ENCODE measurements at places on chromosomes 7 and 10.

DNA sequence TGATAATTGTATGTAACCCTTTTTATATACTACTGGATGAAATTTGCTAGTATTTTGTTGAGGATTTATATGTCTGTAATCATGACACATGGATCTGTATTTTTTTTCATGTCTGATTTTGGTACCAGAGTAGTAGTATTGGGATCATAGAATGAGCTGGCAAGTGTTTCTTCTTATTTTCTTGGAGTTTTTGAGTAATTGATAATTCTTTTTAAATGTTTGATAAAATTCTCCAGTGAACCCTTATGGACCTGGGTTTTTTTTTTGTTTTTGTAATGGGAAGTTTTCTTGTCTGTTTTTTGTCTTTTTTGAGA lies 28.4 kb downstream of the ZNF33A start:
- DNase-seq: no peak

- DNase-seq: no peak
These were observed 1.0 kb upstream of the ZNF800 start for GRCh38 chr7:127393368-127394058.

GRCh38 chr10:132066812-132067211 lies 1.1 kb downstream of the JAKMIP3 start:
- DNase-seq: no peak

- DNase-seq: no peak
These were observed 48.4 kb downstream of the GATA3 start for GRCh38 chr10:8102708-8103401.

- DNase-seq: peak; percentile 55
These were observed 96.4 kb downstream of the PRKG1 start for GRCh38 chr10:51170518-51171245.

DNA sequence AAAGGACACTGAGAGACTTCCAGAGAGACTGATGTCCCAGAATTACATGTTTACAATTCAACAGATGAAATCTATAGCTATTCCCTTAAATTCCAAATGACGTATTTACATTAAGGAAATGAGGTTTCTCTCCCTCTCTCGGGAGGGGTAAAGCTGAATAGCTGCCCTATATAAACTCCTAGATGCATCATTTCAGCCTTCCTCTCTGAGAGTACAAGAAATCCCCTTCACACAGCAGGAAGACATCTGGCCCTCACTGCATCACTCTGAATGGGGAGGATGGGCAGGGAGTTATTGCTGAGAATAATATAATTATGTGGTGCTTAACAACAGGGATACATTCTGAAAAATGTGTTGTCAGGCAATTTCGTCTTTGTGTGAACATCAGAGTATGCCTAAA lies 11.0 kb downstream of the POT1 start:
- DNase-seq: peak; percentile 2

- DNase-seq: no peak
These were observed 17.7 kb upstream of the SP8 start for GRCh38 chr7:20804345-20804744.

DNA sequence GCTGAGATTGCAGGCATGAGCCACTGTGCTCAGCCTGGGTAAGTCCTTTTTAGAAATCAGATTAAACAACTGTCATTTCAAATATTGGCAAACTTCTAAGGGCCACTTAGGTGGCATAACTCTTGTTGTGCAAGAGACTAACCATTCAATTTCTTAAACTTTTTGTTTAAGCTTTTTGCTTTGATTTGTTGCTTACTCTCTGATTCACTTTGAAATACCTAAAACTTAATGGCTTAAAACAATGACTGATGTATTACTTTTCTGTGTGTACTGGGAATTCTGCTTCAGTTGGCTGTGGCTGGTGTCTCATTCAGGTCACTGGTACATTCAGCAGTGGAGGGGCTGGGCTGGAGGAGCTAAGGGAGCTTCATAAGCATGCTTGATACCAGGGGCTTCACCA lies 28.9 kb downstream of the ZNF25 start:
- no peak for DNase-seq

GRCh38 chr7:94656925-94657731 lies 1.2 kb upstream of the SGCE start:
- peak; percentile 40 for DNase-seq

DNA sequence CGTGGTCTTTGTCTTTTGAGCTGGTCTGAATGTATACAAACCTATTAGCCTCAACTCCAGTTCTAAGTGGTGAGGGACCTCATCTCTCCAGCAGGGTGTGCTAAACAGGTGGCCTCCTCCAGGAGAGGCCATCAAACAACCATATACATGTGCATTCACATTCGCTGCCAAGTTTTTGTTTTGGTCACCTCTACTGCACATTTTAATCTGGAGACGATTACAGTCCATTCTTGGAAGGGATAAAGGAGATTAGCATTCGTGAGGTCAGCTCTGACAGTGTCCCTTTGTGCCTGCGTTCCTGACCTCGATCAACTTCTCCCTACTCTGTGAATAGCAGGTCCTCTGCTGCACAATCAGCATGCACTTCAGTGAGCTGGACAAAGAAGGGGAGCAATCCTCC lies 60.8 kb downstream of the RHOBTB1 start:
- peak; percentile 24 for DNase-seq

- no peak for DNase-seq
These were observed 21.0 kb upstream of the AGMO start for GRCh38 chr7:15582773-15583172.

DNA sequence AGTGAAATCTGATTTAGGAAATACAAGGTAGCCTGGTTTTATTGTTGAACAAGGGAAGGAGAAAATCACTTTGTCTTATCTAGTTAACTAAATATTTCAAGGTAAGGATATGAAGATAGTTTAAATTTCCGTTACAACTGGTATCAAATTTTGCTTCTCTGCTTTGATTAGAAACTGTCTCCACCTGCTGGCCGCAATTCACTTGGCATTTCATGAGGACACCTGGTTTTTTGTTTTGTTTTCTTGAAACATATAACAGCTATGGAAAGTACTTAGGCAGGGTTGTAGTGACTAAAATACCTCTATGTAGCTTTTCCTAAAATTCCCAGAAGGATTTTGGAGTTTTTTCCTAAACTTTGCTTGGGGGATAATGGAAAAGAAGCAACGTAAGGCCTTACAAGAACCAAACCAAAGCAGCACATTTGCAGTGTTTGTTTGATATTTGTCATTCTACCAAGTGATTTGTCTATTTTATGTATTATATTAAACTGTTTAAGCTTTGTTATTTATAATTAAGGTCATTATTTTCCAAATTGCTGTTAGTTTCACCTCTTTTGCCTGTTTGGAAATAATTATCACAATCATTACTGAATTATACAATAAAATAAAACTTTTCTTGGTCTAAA lies 73.6 kb downstream of the AHCYL2 start:
- peak; percentile 51 for DNase-seq

GRCh38 chr7:20578257-20578771 lies 37.2 kb upstream of the ABCB5 start:
- DNase-seq: no peak

DNA sequence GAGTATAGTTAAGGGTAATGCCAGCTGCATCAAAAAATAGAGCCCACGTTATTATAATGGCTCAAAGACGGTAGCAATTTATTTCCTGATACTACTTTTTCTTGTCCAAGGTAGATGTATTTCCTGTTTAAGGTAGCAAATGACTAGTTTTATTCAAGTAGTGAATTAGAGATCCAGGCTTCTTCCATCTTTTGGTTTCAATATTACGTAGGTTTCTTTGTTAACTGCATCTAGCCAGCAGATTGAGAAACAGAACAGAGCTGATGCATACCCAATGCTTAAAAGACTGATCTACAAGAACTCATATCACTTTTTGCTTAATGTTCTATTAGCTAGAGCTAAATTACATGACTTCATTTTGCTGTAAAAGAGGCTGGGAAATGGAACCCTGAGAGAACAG lies 992.1 kb downstream of the NRG3 start:
- no peak for DNase-seq

GRCh38 chr10:71263376-71263775 lies 51.0 kb downstream of the UNC5B start:
- no peak for DNase-seq

DNA sequence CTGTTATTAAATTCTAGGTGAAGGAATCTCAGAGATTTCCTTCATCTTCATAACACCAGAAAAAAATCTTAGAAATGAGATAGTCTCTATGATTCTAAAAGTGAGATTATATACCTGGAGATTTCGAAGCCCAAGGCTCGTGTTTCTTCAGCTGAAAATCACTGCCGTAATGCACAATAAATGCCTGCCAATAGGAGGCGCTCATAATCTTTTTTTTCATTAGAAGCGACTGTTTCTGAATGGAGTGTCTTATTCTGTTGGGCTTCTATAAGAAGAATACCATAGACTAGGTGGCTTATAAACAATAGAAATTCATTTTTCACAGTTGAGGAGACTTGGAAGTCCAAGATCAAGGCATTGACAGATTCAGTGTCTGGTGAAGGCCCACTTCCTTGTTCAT lies 294.7 kb downstream of the PRKG1 start:
- DNase-seq: no peak

DNA sequence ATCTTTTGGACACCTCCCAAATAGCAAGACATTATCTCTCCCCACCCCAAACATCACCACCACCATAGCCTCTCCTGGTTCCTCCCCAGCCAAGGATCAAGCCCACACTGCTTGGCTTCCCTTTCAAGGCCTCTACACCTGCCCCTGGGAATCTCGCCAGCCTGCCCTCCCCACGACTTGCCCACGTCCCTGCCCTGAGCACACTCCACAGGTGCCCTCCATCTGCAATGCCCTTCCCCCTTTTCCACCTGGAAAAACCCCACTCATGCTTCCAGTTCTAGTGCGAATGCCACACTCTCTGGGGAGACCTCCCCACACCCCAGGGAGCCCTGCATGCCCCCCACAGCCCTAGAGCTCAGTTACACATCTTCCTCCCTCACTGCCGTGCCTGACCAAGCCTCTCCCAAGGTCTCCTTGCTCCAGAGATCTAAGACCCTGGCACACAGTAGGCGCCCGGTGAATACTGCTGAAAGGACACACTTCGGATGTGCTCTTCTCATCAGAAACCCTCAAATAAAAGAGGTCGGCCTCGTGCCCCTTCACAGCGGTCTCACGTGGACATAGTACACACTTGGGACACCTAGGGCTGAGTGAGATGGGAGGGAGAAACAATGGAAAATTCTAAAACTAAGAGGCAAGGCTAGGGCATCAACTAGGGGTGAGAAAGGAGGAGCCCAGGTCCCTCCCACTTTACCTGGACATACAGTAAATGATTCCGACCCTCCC lies 91.4 kb downstream of the DLG5 start:
- DNase-seq: no peak

- no peak for DNase-seq
These were observed 25.0 kb upstream of the CDH23 start for GRCh38 chr10:71371750-71372166.

DNA sequence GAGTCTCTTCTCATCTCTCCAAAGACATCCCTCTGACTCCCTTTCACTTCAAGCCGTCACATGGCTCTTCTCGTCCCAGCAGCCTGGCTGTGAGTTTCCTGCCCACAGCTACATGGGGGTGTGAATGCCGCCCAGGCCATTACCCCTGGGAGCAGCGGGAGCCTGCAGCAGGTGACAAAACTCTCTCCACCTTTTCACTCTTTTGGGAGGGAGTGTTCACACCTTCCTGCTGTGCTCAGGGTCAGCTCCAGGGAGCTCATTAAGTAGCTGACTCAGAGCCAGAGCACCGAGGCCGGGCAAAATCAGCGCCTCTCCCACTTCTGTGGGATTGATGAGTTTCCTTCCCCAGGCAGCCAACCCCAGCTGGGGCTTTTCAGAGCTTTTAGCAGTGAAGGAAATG lies 271.3 kb downstream of the TYW1 start:
- DNase-seq: no peak

DNA sequence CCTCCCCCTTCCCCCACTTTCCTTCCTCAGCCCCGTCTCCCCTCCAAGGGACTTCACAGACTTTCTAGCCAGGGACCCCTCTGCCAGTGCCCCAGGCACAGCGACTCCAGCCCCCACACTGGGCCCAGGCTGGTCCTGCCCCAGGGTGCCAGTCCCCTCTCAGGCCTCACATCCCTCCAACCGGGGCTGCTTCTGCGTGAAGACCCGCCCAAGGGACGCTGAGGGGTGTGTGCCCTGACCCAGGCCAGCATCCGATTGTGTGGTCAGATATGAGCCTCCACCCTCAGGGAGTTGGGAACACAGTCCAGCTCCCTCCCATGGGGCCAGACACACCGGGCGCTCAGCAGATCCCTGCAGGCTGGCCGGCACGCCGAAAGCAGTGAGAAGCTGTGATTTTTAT lies 97.0 kb downstream of the MICALL2 start:
- no peak for DNase-seq

GRCh38 chr10:50506861-50507573 lies 116.7 kb downstream of the SGMS1 start:
- DNase-seq: no peak

DNA sequence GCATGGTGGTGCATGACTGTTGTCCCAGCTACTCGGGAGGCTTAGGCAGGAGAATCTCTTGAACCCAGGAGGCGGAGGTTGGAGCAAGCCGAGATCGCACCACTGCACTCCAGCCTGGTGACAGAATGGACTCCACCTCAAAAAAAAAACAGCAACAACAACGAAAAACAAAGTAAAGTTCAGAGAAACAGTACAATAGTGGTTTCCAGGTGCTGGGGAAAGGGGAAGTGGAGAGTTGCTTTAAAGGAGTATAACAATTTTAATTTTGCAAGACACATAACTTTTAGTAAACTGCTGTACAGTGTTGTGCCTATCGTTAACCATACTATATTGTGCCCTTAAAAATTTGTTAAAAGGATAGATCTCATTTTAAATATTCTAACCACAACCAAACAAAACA lies 662.7 kb upstream of the POT1 start:
- DNase-seq: no peak

DNA sequence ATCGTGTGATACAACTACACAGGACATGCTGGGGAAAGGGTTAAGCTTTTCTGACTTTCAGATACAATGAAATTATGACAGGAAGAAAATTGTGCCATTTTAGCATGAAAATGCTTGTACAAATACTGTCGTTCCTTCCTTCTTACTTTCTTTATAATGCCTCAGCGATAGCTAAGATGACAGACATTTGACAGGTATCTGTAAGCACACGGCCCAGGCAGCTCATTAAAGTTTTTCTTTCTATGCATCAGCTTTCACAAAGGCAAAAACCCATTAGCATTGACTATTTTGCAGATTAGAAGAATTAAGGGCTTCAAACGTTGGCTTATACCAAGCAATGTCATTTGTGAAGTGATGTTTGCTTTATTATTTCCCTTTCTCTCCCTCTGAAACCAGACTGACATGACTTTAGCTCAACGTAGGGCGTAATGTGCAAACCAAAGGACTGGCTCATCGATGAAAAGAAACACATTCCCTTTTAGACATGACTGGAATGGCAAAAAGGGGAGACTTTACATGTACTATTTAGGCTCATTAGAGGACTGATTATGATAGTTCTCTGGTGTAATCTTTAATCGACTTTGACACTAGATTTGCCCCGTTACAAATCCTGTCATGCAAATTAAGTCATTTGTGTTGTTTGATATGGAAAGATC lies 258.4 kb upstream of the SP8 start:
- no peak for DNase-seq

GRCh38 chr7:134375206-134375605 lies 58.5 kb upstream of the SLC35B4 start:
- no peak for DNase-seq

DNA sequence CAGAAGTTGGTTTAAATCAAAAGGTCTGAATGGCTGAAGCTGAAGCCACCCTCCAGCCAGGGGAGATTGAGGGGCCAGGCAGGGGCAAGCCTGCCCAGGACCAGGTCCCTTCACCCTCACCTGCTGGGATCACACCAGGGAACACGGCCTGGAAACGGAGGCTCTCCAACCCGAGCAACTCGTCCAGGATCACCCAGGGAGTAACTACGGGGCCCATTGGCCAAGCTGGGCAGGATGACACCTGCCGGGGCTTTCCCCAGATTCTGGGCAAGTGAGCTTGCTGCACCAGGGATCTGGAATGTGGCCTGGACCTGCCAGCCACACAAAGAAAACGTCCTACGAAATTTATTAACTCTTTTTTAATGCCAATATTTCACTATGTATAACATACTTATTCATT lies 30.4 kb upstream of the PPP2R2D start:
- no peak for DNase-seq
